ENCODE measurements at places on chromosomes 5 and 9. TPM values are rescaled to one million over a fixed set of nuclear protein-coding genes. Genes with fewer than 3 reads are reported as not detected.

TOMM5 gene
- total RNA-seq = 129 TPM

GRCh38 chr5:166881802-166882201 lies 1409.6 kb upstream of the WWC1 start:
- H3K27ac ChIP-seq = no peak overlapping the region
- H3K4me1 ChIP-seq = no peaks in the 10 kb centered on the region
- no peaks in the 10 kb centered on the region for H3K36me3 ChIP-seq
- H3K4me3 ChIP-seq = no peak overlapping the region
- DNase-seq = no peak
- no peaks in the 10 kb centered on the region for H3K27me3 ChIP-seq

GRCh38 chr9:108417726-108418125 lies 438.1 kb downstream of the ACTL7B start:
- no peak for DNase-seq
- no peak overlapping the region for H3K4me3 ChIP-seq
- H3K36me3 ChIP-seq = no peaks in the 10 kb centered on the region
- no peak overlapping the region for H3K27ac ChIP-seq
- H3K4me1 ChIP-seq = peaks cover 33% of the 10 kb centered on the region

CBY3 gene
- total RNA-seq = not detected

SH3TC2 gene
- total RNA-seq = 2.5 TPM

- no peak for DNase-seq
- no peaks in the 10 kb centered on the region for H3K4me1 ChIP-seq
- H3K36me3 ChIP-seq = no peaks in the 10 kb centered on the region
- no peaks in the 10 kb centered on the region for H3K27me3 ChIP-seq
Measured at GRCh38 chr5:136594416-136594815, 229.1 kb upstream of the TRPC7 start.

DNA sequence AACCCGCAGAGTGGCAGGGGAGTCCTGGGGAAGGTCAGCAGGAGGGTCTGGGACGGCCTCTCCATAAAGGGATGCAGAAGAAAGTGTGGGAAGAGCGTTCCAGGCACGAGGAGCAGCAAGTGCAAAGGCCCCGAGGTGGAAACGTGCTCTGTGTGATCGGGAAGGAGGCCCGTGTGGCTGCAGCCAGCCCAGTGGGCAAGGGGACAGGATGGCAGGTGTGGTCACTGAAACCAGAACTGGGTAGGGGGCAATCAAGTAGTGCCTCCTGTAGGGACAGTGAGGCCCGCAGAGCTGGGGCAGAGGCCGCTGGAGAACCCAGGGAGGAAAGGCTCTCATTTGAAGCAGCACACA lies 16.3 kb upstream of the LAMC3 start:
- no peaks in the 10 kb centered on the region for H3K4me1 ChIP-seq
- no peaks in the 10 kb centered on the region for H3K27me3 ChIP-seq
- H3K36me3 ChIP-seq = no peaks in the 10 kb centered on the region

ST8SIA4 gene
- 4.4 TPM for total RNA-seq

SLC45A2 gene
- not detected for total RNA-seq

GRCh38 chr9:130590305-130590704 lies 10.9 kb downstream of the FUBP3 start:
- no peak overlapping the region for H3K27ac ChIP-seq
- DNase-seq = no peak
- no peak overlapping the region for H3K4me3 ChIP-seq

DNA sequence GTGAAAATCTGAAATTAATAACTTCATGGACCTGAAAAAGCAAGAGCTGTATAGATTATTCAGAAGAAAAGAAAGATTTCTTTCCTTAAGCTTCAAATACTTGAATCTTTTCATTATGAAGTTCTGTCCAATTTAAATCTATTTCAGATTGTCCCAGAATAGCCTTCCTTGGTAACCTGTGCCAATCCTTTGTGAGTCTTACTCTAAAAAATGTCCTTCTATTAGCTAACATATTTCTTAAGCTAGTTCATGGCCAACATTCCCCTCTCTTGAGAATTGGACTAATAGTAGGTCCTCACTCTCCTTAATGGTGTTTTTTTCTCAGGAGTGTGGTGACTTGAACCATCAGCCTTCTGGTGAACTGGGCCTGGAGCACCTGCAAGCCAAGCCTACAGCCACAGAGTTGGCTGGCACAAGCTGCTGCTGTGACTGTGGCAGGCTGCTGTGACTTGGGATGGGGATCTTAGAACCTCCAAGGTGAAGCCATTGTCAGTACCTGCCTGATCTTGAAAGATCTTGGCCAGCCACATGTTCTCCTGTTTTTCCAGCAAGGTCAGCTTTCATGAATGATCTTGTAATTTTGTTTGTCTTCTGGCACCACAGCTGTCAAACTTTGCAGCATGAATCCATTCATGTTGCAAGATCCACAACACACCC lies 262.6 kb upstream of the MAP3K1 start:
- DNase-seq = no peak
- H3K4me3 ChIP-seq = no peak overlapping the region
- no peaks in the 10 kb centered on the region for H3K27me3 ChIP-seq
- peaks cover 21% of the 10 kb centered on the region for H3K4me1 ChIP-seq
- peak overlapping the region; percentile 70 for H3K27ac ChIP-seq

GRCh38 chr9:75138260-75139040 lies 50.1 kb downstream of the OSTF1 start:
- H3K4me1 ChIP-seq = no peaks in the 10 kb centered on the region
- no peak overlapping the region for H3K27ac ChIP-seq
- peaks cover 13% of the 10 kb centered on the region for H3K36me3 ChIP-seq
- no peak for DNase-seq
- H3K4me3 ChIP-seq = no peak overlapping the region

- H3K36me3 ChIP-seq = peaks cover 12% of the 10 kb centered on the region
- DNase-seq = no peak
- no peaks in the 10 kb centered on the region for H3K27me3 ChIP-seq
- H3K4me3 ChIP-seq = no peak overlapping the region
- H3K27ac ChIP-seq = no peak overlapping the region
Measured at GRCh38 chr5:1464096-1464446, 18.8 kb upstream of the SLC6A3 start.

TAF11L12 gene
- not detected for total RNA-seq

DNA sequence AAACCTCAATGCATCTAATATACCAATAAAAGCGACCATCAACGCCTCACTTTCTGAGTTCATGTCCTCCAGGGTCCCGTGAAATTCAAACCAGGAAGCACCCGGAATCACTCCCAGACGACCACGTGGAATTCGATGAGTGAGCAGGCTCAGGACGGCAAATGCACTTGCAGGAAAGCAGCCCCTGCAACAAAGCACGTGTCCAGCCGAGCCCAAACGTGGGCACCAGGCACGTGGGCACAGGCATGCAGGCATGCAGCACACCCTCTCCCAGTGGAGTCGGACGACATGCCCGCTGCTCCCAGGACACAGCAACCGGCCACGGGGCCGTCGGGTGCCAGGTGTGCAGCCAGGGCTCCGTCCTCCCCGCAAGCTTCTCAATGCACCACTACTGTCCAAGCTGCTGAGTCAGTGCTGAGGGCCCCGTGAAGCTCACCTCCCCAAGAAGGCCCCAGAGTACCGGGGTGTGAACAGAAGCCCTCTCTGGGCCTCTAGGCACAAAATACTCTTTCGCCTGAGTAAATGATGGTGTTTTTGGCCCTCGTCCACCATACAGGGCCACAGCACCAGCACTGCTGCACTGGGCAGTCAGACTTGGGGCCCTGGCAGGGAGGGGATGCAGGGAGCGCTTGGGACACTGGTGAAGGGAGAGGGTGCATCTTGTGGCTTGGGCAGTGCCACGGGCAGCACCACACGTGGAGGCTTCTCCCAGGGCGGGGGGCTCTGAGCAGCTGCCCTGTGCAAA lies 87.6 kb downstream of the VAV2 start:
- H3K4me1 ChIP-seq = no peaks in the 10 kb centered on the region
- H3K36me3 ChIP-seq = no peaks in the 10 kb centered on the region
- H3K4me3 ChIP-seq = no peak overlapping the region
- H3K27ac ChIP-seq = no peak overlapping the region

- no peaks in the 10 kb centered on the region for H3K36me3 ChIP-seq
- H3K27me3 ChIP-seq = no peaks in the 10 kb centered on the region
Measured at GRCh38 chr9:114424126-114424525, 36.3 kb upstream of the AKNA start.
